CD4-positive, alpha-beta T cell treated with Interleukin-4 for 4 hours (primary cell): ENCODE measurements at places on chromosomes 2 and 18.

DNA sequence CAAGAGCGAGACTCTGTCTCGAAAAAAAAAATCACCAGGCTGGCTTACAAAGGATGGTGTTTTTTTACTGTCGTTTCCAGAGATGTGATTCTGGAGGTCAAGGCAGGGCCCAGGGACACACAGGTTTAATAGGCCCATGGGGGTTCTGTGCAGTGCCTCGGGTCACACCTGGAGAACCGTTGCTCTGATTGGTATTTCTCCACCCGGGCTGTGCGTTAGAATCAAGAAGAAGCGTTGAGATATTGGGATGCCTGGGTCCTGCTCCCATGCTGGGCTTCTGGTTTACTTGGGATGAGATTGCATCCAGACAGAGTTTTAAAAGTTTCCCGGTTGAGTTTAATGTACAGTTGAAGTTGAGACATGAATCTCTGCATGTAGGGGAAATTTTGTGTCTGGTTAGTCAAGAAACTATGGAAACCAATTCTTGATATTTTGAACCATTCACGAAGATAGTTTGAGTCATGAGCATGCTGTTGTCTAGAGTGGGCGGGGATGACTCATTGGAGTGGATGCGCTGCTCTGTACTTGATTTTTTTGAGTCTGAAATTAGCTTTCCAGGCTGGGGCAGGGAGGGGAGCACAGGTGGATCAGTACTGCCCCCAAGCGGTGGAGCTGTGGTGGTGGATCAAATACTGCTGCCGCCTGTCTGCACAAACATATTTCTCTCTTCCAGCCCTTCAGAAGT lies 50.1 kb downstream of the GREB1 start:
- DNase-seq: peak; percentile 64

DNA sequence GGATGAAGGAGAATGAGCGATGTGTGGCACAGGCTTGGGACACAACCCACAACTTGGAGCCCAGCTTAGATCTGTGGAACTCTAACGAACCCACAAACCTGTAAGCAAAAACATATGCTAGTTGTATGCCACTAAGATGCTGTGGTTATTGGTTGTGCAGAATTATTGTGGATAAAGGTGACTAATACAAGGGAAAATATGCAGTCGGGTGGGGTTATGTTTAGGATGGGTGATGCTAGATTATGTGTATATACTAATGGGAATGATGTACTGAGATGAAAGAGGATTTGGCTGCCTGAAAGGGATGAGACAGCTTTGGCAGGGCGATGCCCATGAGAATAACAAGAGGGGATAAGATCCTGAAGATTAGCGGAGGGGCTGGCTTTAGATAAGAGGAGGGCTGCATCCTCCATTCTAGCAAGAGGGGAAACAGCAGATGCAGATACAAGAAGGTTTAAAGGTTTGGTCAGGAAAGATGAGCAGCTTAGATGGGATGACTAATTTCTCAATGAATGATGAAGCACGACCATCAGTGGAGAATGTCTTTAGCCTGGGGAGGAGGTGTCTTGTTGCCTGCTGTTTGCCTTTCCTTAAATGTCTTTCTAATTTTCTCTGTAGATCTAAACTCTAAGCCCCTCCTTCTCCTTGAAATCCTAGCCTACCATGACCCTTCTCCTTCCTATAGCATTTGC lies 49.6 kb downstream of the GALNT14 start:
- no peak for DNase-seq

- DNase-seq: no peak
Measured at GRCh38 chr2:134852518-134852917, 14.1 kb downstream of the ACMSD start.

GRCh38 chr2:9020267-9020666 lies 16.8 kb upstream of the MBOAT2 start:
- DNase-seq: no peak

DNA sequence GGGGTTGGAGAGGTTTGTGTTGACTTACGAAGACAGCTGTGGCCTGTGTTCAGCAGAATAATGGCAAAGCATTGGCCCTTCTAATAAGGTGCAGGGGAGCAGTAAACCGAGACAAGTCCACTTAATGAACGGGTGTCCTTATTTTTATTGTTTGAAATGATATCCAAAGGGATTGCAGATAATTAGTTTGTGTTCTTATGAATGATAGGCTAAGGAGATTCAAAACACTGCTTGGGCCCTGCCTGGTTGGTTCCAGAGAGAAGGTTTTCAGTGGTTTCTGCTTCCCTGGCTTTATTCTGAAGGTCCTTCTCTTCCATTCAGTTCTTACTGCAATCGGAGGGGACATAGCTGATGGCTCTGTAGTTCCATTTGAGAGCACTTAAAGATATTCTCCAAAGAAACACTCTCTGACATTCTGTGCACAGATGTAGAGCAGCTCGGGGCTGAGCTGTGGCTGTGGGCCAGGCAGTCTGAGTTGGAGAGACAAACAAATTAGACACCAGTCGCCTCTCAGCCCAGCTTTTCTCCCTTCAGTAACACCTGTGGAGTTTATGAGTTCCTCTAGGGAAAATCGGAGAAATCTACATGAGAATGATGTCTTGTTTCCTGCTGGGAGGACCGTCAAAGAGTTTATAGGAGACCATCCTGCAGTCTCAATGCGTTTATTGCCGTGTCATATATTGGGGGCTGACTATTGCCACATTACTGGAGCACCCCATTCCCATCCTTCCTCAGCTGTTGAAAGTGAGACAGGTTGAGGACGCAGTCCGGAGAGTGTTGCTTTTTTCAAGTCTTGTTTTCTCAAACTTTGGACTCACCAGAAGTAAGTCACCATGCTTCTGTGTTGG lies 6.5 kb downstream of the GREB1 start:
- DNase-seq: no peak

DNA sequence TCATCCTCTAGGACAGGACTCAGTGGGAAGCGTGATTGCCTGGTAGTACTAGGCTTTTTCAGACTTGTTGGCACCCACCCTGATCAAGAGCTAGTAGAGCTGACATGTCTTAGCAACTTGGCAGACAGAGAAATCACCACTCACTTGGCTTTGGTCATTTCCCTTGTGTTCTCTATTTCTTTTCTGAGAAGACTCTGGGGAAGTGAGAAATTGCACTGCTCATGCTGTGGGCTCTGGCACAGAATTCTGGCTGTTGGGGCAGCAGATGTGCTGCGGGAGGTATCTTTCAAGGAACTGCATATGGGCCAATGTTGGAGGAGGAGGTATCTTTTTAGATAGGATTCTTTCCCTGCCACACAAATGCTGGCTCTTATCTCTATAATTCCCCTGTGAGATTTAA lies 529.1 kb upstream of the MEX3C start:
- DNase-seq: no peak

DNA sequence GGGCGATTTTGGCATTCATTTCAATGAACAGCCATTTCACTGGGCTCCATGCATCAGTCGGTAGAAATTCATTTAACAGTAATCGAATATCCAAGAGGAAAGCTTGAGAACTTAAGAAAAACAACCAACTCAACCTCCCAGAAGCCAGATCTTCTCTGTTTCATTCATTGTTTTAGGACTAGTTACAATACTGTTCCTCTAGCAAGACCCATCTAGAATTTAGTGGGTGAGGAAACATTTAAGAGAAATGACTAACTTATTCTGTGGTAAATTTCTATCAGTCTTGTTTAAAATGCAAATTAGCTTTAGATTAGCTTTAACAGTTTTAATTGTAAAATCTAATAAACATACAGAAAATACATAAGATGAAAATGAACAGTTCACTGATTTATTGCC lies 81.4 kb upstream of the SMAD7 start:
- no peak for DNase-seq

DNA sequence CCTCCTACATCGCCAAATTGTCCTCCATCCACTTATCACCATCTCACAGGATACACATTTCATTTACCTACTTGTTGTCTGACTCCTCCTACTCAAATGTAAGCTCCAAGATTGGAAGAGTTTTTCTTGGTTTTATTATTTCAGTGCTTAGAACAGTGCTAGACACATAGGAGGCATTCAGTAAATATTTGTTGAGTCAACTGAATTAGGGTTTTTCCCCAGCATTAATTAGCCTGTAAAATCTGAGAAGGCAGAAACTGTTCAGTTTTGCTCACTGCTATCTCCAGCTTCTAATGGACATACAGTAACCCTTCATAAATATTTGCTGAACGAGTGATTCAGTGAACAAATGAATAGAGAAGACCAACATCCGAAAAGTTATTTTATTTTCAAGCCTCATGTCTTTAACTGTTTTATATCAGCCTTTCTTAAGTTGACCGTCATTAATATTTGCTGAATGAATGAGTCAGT lies 800 bp downstream of the TTC21B start:
- DNase-seq: peak; percentile 36

DNA sequence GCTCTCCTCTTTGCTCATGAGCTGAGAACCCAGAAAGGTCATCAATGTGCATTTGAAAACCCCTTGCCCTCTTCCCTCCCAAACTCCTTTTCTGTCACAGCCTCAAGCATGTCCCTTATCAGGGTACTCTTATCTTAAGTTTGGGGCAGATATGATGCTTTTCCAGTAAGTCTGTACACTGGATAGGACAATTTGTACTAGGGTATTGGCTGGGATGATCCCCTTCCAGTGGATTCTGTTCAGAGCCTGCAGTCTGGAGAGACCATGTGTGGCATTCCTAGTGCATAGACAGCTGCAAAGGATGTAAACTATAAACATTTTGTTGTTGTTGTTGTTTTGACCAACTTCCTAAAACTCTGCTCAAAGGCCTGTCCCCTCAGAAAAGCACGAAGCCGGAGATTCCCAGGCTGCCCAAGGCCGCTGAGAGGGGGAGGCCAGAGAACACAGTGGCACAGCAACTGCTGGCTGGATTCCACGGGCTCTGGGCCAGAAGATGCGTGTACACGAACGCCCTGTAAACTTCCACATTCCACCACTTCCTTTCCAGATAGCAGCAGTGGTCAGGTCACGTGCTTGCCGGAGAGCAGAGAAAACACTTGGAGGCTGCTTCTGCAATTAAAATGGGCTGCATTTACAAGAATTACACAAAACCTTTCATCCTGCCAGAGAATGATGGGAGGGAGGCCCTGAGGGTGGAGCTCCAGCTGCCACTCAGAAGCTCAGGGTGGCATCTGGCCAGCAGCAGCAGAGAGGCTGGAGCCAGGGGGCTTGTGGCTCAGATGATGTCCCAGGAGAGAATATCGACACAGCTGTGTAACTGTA lies 42.1 kb downstream of the BMP10 start:
- peak; percentile 82 for DNase-seq

DNA sequence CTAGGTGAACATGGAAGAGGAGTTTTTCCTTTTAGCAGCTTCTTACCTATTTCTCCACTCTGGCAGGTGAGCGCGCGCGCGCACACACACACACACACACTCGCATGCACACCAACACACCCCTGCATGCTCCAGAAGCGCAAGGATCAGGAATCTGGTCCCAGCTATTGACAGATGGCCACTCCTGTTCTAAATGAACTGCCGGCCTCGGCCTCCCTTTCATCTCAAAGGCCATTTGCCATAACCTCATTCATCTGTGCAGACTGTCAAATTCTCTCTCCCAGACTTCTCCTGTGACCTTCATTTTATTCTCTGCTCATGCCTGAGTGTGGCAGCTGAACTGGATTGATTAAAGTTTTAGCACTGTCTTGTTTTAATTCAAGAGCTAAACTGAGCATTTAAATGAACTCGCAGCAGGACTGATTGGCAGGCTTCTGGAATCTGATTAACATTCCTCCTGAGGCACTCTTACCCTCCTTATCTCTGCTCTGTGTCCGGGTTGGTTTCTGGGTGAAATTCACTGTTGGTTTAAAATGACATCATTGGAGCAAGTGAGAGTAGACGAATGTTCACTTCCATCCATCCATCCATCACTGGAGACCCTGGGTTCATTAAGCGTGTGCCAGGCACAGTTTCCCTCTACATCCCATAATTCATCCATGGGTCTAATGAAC lies 58.8 kb downstream of the FECH start:
- DNase-seq: no peak

GRCh38 chr2:14543284-14543683 lies 89.2 kb upstream of the LRATD1 start:
- DNase-seq: no peak

DNA sequence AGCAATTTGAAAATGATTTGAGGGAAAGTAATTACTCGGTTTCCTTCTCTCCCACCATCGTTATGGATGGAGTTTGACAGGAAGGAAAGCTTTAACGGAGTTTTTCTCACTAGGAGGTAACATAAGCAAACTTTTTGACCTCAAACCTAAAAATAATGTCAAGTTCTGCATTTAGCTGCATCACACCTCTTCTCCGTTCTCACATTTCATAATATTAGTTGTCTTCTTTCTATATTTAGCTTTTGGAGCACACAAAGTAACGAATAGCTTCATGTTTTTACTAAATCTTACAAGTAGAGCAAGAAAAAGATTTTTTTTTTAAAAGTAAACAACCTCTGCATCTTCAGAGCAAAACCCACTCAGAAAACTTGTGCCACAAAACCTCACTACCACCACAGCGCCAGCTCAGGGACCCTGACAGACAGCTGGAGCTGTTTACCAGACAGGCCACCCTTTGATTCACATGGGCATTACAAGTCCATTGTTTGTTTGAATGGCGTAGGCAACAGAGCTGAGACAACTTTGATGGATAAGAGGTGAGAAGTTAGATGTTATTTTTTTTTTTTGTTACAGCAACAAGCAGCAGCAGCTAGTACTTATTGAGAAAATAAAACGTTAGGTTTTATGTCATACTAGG lies 21.9 kb upstream of the ICOS start:
- peak; percentile 54 for DNase-seq

GRCh38 chr2:37418956-37419355 lies 74.5 kb downstream of the QPCT start:
- no peak for DNase-seq

GRCh38 chr2:169714699-169715098 lies 18.9 kb upstream of the KLHL23 start:
- DNase-seq: no peak

- no peak for DNase-seq
Measured at GRCh38 chr18:22340331-22340730, 77.4 kb downstream of the CTAGE1 start.

DNA sequence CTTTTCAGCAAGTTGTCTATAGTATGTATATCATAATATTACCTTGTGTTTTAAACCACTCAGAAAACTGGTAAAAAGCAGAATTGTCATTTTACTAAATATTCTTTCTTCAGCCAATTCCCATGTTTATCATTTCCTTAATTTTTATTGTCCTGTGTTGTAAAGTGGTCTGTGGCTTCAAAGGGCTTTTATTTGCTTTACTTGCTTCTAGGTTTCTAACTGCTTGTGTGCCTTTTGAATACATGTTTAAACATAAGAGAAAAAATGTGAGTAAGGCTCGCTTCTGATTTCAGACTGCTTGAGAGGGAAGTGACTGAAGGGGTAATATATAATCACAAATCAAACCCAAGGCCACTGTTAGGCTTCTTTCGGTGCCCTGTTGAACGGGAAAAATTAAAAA lies 407.5 kb upstream of the NRP2 start:
- DNase-seq: no peak

GRCh38 chr2:190462611-190463010 lies 54.5 kb downstream of the MFSD6 start:
- DNase-seq: no peak

DNA sequence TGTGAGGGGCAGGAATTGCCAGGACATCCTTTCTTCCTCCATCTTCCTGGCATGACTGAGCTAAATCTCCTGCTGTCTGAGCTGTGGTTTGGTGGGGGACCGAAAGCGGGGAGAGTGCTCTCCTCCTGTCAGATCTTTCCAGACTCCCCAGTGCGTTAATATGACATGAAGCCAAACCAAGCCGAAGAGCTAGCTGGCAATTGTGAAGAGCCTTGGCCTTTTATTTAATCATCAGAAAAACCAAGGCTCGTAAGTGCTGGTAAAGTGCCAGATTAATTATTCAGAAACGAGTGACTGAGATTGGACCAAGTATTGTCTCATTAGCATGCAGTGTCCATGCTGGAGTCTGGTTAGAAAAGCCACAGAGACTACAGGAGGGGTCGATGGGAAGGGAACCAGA lies 14.5 kb upstream of the LRPPRC start:
- no peak for DNase-seq
